ENCODE measurements at places on chromosomes 5 and 9. TPM values are rescaled to one million over a fixed set of nuclear protein-coding genes. Genes with fewer than 3 reads are reported as not detected.

GRCh38 chr5:135988546-135988945 lies 33.8 kb upstream of the LECT2 start:
- DNase-seq: no peak

DNA sequence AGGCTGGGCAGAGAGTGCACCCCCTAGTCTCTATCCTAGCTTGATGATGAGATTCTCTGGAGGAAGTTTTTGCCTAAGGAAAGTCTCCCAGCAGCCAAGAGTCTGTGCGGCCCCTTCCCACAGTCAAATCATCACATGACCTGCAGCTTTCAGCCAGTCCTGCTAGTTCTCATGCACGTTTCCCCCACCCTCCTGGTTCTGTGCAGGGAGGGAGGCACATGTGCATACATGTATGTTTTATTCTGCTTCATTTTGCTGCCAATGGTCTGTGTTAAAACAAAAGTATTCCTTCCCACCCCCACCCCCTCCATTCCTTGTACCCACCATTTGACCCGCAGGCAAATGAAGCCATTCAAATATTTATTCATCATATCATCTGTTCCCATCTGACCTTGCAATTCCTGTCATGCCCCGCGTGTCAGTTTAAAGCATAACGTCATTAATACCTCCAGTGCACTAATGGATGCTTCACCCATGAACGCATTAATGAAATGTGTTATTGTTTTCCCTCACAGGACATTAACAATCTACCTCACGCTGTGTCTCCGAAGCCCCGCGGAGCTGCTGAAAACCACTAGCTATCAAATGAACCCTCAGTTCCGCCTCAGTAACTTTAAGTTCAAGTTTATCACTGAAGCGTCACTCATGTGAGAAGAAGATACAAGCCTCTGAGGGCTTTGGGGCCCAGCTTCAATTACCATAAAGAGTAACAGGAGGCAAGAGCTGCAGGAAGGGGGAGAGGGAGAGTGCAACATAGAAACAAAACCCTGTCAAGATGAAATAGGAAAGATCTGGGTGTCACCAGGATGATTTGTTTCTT lies 139.6 kb downstream of the RASEF start:
- DNase-seq: no peak

GRCh38 chr9:18250053-18250452 lies 223.9 kb upstream of the ADAMTSL1 start:
- no peak for DNase-seq

The PCDHA6 gene
- total RNA-seq: 1.3 TPM

The PAEP gene
- total RNA-seq: not detected

- no peak for DNase-seq
Observed at GRCh38 chr9:37107701-37108100, 12.7 kb upstream of the ZCCHC7 start.

The IL5 gene
- total RNA-seq: not detected

GRCh38 chr9:131031005-131031641 lies 22.1 kb downstream of the LAMC3 start:
- no peak for DNase-seq

DNA sequence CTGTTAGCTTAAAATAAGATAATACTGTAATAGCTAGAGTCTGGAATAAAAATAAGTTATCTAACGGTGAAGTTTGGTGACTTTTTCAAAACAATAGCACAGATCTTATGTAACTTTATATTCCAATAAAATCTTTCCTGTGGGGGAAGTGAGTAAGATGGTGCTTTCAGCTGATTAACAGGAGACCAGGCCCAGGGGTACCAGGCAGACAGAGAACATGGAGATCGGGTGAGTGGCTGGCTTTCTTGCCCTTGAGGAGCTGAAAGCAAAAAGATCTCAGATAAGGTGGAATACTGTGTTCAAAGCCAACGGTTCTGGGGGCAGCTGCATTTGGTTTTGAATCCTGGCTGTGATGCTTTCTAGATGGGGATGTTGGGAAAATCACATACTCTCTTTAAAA lies 61.3 kb downstream of the MAT2B start:
- DNase-seq: no peak

Data from fibroblast of the aortic adventitia (primary cell).